ENCODE measurements at places on chromosomes 11 and 22.

GRCh38 chr11:112522536-112522935, 261.9 kb upstream of the PLET1 start:
- no peak for DNase-seq

DNA sequence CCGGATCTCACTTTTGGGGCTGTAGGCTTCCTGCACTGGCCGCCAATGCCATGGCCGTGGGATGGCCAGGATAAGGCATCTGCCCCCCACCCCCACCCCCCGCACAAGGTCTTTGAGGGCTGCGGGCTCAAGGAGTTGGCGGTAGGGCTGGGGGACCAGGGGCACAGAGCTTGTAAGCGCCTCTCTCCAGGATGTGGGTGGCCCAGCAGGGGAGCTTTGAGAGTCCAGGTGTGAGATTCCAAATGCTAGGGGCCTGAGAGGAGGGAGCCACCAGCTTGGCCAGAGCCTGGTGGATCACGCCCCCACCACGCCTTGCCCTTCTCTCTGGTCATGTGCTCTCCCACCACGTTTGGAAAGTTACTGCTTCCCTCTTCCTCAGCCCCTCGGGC, 5.0 kb downstream of the CD81 start:
- DNase-seq, result no peak

- no peak for DNase-seq
Observed at GRCh38 chr11:77046060-77046501, 11.9 kb downstream of the B3GNT6 start.

- peak; percentile 82 for DNase-seq
Observed at GRCh38 chr11:107858217-107859070, at the start of gene SLC35F2. TSS of gene SLC35F2 (minus strand) at chr11:107858787. CDS start at chr11:107858767, 20 bp downstream.

- no peak for DNase-seq
Observed at GRCh38 chr11:70517203-70517602, 118.9 kb downstream of the CTTN start.

- no peak for DNase-seq
Observed at GRCh38 chr22:21939461-21939913, 13.2 kb downstream of the PPM1F start.

GRCh38 chr11:8776209-8776608, 93.6 kb downstream of the RPL27A start:
- DNase-seq, result no peak

DNA sequence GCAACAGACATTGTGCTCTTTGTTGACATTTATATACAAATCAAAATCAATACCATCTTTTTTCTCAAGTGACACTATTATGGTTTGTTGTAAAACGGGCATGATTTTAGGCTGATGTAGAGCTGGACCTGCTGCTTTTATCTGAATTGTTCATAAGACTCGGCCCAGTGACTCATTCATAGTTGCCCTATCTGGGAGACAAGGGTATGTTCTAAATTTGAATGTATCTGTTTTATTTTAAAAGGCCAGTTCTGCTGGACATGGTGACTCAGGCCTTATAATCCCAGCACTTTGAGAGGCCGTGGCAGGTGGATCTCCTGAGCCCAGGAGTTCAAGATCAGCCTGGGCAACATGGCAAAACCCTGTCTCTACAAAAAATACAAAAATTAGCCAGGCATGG, 39.3 kb downstream of the CEP295 start:
- DNase-seq, result no peak

GRCh38 chr11:86119077-86119476, 50.2 kb upstream of the PICALM start:
- no peak for DNase-seq

DNA sequence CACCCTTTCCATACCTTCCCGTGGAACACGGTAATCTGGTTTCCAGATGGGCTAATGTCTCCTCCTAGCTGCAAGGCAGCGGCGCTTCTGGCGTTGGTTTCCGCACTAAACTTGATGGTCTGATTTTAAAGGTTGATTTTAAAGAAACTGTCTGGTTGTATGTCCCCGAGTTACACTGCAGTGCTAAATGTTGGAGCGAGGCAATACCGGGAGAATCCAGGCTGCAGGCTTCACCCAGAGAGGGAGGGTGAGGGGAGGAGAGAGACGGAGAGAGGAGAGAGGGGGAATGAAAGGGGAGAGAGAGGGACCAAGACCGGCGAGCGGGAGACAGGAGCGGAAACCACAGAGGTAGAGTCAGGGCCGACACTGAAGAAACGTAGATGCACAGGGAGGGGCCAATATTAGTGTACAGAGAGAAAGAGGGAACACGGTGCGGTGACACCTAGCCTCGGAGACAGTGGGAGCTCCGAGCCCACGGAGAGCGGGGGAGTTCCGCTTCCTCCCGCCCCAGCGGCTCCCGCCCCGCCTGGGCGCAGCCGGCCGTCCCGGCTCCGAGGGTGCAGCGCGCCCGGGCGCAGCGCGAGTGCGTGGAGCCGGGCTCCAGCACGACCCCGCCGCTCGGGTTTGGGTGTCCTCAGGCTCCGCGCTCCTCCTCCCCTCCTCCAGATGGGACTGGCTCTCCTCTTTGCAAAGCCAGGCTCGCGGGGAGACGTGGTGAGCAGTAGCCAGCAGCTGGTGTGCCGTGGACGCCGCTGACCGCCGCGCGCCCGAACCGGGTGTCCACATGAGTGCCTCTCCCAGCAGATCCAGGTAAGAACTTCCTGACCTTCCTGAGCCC, 71.9 kb upstream of the GRAMD1B start:
- peak; percentile 42 for DNase-seq

DNA sequence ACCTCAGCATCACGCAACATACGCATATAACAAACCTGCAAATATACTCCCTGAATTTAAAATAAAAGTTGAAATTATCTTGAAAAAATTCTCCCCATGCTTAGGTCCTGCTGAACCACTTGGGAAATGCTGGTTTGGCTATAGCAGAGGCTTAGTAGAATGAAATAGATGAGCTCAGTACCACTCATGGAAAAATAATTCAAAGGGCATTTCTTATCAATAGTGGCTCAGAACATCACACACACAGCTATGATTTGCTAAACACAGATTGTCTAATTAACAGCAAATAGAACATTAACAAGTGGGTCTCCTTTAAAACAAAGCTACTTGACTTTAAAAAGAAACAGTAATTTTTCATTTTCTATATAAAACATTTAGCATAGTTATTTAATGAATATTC, 21.5 kb downstream of the ELMOD1 start:
- DNase-seq, result no peak

DNA sequence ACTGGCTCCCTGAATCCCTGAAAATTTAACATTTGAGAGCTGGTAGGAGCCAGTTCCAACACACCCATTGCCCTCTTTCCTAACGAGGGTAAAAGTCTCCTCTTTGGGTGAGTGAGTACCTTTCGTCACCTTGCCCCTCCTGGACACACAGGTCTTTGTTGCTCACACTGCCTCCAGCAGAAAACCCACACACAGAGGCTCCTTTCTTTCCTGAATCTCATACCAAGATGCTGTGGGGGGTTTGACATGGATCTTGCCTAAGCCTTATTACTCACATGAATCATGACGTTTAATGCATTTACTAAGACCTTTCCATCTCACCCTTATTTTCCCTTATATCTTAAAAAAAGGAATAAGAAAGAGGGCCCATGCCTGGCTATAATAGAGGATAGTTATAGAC, 53.0 kb downstream of the PARVA start:
- DNase-seq, result no peak

GRCh38 chr22:28477556-28477955, 202.1 kb downstream of the TTC28 start:
- DNase-seq, result no peak

GRCh38 chr22:41919357-41920224, 4.7 kb upstream of the SHISA8 start:
- DNase-seq, result no peak

GRCh38 chr11:58465690-58466089, 23.7 kb upstream of the OR5B12 start:
- DNase-seq, result no peak

DNA sequence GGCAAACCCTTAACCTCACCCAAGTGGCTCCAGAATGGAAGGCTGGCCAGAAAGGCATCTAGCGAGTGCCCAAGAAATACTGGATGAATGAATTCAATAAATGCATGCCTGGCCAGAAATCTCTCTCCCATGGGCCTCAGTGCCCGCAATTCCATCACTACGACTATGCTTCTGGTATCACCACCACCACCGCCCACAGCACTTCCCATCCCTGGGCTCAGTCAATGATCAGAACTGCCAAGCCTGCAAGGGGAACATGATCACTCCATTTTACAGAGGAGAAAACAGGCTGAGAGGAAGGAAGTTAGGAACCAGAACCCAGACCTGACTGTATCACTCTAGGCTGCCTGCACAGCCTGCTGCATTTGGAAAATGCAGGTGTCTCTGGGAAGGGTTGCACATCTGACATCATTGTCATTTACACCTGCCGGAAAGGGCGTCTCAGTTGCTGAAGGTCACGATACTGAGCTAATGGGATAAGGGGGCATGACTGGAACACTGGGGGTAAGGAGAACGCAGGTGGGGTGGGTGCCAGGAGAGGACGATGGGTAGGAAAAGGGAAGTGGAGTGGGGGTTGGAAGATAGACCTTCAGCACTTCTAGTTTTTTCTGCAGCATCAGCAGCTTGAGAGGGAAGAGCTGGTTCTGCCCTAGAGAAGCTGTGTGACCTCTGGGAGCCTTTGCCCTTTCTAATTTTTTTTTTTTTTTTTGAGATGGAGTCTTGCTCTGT, 3.2 kb downstream of the GPR152 start:
- DNase-seq, result no peak

DNA sequence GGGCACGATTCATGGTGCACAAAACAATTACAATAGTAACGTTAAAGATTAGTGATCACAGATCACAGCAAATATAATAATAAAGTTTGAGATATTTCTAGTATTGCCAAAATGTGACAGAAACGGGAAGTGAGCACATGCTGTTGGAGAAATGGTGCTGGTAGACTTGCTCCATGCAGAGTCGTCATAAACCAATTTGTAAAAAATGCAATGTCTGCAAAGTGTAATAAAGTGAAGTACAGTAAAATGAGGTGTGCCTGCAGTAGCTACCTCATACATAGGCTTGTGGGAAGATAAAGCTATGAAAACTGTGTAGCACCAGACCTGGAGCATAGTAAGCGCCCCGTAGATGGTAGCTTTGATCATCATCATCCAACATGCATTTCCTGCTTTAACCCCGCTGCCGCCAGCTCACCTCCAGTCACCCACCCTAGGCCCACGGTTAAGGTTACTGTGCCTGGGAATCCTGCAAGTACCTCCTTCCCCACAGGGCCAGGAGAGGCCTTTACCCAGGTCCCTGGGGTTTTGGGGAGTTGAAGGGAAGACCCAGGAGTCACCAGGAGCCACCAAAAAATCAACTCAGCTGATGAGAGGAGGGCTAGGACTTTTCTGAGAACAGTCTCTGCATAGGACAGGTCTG, 59.2 kb downstream of the MYO7A start:
- no peak for DNase-seq

GRCh38 chr11:3959903-3960265, 104.4 kb downstream of the STIM1 start:
- no peak for DNase-seq

DNA sequence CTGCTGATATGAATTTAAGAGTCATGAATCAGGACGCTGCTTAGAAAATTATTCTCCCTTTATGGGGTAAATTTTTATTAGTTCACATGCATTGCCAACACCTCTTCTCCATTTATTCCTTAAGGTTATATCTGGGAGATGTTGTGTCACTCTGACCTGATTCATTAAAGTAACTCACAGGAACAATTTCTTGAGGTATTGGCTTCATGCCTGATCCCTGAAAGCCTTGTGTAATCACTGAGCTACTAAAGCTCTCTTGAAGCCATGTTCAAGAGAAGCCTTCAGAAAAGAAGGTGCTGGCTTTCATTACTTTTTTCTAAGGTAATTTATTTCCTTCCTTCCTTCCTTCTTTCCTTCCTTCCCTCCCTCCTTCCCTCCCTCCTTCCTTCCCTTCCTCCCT, 420.6 kb downstream of the RAB38 start:
- no peak for DNase-seq

DNA sequence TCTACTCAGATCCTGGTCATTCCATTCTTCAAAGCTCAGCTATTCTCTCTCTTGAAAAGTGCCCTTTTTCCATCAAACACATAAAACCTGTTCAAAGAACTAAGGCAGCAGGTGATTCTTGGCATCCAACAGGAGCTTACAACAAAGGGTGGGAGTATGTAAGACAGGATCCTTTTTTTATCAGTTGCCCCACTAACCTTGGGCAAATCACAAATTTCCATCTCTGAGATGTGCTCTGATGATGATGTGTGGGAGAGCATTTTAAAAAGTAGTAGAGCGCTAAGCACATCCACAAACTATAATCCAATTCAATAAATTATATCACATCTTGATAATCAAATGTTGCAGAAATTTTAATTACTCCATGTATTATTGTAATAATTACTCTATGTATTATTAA, 53.7 kb upstream of the FDX1 start:
- no peak for DNase-seq

DNA sequence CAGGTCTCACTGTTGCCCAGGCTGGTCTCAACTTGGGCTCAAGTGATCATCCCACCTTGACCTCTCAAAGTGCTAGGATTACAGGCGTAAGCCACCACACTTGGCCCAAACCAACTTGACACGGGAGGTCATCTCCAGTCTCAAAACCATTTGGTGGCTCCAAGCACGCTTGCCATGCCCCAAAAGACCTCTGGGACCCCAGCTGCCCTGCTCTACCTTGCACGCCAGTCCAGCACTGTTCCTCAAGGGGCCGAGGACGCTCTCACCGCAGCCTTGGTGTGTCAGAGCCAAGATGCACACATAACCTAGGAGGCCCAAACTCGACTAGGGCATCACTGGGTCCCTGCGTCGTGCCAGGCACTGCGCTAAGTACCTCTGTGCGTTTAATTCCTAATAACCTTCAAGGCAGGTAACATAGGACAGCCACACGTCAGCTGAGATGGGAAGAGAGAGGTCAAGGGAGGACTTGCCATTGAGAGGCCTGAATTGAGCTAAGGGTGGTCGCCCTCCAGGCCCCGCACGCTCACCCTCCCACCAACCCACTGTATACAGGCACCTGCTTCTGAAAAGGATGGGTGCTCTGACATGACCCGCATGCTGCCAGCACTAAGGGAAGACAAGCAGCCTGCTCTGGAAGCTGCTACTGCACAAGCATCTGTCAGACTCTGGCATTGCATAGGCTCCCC, 4.6 kb upstream of the GAS2L1 start:
- DNase-seq, result no peak

DNA sequence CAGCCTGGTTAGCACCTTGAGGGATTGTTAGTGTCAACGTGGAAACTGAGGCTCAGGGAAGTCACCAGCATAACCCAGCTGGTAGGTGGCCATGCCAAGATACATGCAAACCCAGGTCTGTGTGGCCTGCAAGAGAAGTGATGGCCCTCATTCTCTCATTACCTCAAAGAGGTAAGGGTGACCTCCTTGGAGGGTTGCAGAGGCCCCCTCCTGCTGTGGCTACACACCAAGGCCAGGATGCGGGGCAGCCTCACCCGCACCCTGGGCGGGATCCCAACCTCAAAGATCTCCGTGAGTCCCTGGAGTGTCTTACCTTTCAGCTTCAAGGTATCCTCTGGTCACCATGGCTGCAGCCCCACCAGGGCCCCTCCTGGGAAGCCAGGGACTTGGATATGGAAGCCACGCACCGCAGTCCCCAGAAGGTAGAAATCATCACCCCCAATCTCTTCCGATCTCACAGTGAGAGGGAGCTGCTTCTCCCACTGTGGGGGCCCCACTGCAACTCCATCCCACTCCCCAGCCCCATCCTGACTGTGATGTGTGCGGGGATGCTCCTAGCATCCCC, 95.4 kb downstream of the MORC2 start:
- DNase-seq, result no peak

- DNase-seq, result no peak
Observed at GRCh38 chr11:2474059-2474901, 29.5 kb downstream of the KCNQ1 start.
